NCI-H1048 (cell line): ENCODE measurements at places on chromosomes 5 and 9.

DNA sequence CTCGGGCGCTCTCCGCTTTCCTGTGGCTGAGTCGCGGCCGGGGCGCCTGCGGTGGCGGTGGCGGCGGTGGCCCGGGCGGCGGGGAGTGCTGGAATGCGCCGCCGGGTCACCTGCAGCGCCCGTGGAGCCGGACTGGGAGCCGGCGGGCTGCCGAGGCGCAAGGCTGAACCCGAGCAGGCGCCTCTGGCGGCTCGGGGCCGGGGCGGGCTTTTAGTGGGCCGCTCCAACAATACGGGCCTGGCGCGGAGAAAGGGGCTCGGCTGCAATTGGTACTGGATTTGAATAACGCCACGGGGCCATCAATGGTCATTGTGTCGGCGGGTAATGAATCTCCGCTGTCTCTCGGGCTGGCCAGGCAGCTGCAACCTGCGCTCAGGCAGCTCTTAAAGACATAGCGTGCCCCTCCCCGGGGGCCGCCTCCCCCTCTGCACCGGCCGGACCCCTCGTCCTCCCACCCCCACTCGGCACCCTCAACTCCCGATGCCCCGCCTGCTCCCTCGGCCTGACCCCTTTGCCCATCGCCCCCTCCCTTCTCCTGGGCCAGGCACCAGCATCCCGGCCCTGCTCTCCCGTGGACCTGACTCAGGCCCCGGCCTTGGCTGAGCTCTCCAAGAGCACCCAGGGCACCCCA lies 22.1 kb downstream of the URM1 start:
- DNase-seq = no peak

DNA sequence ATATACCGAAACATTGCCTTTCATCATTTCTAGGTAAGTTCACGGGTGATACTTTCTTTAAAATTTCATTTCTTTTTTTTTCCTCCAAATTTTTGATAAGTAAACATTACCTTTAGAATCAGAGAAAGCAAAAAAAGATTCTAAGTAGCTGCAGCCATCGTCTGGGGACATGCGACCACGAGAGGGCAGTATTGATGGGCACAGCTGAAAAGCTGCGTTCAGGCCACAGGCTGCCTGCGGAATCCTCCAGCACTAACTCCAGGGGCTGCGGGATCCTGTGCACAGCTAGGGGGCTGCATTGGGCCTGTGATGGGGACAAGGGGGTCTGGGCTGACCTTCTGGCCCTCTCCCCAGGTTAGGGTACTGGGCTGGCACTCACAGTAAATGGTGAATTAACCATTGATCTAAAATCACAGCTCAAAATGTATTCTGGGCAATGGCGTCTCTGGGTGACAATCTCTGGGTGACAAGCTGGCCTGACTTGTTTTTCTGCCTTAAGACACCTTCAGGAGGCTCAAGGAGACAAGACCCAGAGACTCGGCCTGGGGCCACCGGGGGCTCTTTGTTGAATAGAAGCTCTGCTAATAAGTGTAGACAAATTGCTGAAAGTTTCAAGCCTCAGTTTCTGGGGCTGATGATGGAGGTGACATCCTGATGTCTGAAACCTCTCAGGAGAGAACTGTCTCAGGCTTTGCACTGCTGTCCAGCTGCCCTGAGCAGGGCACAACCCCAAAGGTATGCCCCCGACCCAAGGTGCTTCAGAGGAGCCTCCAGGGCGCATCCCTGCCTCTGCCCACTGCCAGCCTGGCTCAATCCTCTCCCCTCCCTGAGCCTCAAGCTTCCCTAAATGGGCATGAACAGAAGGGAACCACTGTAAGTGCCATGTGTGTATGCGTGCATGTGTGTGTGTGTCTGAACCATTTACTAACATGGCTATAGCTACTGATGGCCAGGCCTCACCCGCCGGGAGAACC lies 44.3 kb upstream of the SARDH start:
- no peak for DNase-seq

- DNase-seq = no peak
These were observed 23.5 kb upstream of the IL7R start for GRCh38 chr5:35833224-35833623.

DNA sequence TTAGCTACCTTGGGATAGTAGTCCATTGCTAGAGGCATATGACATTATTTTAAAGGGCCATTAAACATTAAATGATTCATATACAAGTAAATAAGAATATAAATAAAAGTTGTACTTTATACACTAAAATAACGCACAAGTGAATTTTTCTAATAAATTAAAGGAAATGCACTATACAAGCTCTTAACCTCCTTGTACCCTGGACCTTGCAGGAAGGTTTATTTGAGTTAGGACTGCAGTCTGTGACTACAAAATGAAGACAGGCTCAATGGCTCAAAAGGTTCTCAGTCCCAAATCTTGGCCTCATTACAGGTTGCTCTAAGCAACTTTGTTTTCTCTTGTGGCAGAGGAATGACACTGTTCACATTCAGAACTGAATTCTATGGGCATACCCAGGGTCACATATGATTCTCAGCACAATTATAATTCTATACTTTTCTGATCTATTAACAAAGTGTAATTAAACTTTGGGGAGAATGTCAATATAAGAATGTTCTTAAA lies 34.4 kb downstream of the FEM1C start:
- no peak for DNase-seq

DNA sequence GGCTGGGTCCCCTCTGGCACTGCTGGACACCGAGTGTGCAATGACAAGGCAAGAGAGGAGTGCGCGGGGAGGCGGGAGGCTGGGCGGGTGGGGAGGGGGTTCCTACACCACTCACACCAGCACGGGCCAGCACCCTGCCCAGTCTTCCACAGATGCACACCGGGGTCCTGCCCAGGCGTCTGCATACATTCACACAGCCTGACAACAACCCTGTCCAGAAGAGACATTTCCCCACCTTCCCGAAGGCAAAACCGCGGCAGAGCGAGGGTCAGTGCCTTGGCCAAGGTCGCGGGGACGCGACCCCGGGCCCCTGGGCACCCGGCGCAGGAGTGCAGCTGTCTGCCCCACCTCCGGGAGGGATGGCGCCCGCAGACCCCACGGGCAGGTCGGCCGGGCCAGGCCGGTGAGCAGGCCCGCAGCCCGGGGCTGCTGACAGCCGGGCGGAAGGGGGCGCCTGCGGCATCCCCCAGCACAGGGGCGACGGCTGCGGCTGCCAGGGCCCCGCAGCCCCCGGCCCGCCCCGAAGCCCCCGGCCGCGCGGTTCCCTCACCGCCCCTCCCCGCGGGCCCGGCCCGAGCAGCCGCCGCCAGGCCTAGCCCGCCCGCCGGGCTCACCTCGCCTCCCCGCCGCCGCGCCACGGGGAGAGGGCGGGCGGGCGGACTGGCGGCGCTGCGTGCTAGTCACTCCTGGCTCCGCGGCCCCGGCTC lies 496 bp downstream of the MAPK9 start:
- DNase-seq = no peak

DNA sequence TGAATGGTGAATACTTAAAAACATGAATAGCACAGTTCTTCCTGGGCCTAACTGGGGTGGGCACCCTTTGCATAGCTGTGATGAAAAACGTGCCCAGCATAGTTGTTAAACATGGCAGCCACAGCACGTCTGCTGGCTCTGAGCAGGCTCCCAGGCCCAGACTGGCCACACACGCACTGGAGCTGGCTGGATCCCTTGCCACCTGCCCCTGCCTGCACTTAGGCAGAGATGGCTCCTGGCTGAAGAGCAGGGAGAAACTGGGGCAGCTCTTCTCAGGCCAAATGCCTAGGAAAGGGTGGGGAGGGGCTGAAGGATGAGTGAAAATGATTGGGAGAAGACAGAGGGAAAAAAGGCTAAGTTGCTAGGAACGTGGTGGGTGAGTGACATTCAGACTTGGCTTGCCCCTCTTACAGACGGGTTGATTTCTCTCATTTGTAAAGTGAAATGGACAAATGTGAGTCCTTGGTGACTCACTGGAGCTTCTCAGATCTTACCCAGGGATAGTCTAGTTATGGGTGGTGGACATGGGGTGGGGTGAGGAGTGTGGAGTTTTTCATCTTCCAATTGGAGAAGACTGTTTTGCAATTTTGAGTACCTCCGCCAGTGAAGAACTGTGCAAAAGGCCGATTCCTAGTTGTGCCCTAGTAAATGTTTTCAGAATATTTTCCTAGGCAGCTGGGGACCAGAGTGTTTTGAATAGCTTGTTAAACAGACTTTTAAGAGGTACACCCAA lies 42.4 kb downstream of the TRIO start:
- no peak for DNase-seq

- DNase-seq = no peak
These were observed 101.8 kb downstream of the SPRY4 start for GRCh38 chr5:142222866-142223558.

GRCh38 chr9:37246826-37247225 lies 126.5 kb downstream of the ZCCHC7 start:
- DNase-seq = no peak

- no peak for DNase-seq
These were observed 10.9 kb downstream of the MCTP1 start for GRCh38 chr5:95274011-95274410.

DNA sequence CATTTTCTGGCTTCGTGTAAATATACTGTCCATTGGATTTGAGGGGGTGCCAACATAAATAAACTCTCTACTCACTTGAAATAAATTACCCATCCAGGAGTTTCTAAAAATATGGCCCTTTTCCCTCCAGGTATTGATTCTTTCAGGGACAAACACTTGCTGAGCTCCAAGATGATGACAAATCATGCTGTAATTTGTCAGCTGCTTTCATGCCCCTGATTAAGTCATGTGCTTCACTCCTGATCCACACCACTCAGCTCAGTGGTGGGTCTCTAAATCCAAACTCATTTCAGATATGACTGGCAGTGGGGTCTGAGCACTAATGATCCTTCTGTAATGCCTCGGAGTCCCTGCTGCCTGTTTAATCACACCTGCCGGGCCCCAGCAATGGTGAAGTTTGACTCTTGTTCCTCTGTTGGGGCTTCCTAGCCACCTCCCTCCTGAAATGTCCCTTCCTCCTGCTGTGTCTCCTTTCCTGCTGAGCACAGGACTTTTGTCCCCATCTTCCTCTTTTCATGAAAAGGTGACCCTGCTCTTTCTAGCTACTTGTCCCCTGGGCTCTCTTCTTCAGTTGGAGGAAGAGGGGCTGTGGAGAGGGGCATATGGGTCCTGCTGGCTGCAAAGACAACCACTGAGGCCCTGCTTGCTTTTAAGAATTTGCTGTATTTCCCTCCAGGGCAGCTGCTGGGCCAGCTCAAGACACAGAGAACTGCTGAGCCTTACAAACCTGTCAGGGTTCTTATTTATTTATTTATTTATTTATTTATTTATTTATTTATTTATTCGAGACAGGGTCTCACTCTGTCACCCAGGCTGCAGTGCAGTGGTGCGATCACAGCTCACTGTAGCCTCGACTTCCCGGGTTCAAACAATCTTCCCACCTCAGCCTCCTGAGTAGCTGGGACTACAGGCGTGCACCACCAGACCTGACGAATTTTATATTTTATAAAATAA lies 200.0 kb downstream of the ATP10B start:
- DNase-seq = no peak

GRCh38 chr9:306907-307306 lies 92.2 kb downstream of the DOCK8 start:
- no peak for DNase-seq

- DNase-seq = no peak
These were observed 594 bp downstream of the ANKRD18A start for GRCh38 chr9:38619556-38620447.

GRCh38 chr9:133973791-133974630 lies 18.1 kb downstream of the VAV2 start:
- DNase-seq = no peak

DNA sequence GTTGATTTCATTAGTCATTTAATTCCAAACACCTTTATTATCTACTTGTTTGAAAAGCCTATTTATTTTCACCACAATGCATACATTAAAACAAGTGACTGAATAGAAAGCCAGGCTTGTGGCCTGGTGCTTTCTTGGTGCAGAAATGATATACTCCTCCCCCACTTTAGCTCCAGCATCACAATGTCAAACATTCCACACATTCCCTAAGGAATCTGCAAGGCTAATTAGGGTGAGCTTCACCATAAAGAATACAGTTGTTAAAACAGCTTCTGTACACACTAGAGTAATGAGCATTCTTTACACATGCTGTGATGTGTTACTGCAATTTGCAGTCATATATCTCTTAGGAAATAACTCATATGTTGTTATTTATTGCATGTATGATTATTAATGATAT lies 705.7 kb downstream of the CETN3 start:
- DNase-seq = no peak

GRCh38 chr5:143121135-143121475 lies 282.4 kb downstream of the NR3C1 start:
- DNase-seq = no peak

GRCh38 chr9:128512820-128513219 lies 8.3 kb downstream of the GLE1 start:
- DNase-seq = no peak

DNA sequence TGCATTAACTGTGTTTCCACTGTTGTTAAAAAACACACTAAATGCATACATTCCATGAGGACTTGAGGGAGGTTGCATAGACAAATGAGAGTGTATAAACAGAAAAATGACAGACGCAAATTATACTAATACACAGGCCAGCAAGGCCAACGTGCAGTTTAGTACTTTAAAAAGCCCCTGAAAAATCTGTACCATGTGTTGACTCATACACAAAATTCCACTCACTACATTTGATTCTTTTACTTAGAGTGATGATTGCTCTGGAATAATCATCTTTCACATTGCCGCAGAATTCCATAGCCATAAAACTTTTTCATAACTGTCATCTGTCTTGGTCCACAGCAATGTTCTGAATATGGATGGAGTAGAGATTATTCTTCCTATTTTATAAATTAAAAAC lies 215.7 kb downstream of the FAM114A2 start:
- no peak for DNase-seq

- no peak for DNase-seq
These were observed 40.5 kb upstream of the ANGPTL2 start for GRCh38 chr9:127162864-127163365.

DNA sequence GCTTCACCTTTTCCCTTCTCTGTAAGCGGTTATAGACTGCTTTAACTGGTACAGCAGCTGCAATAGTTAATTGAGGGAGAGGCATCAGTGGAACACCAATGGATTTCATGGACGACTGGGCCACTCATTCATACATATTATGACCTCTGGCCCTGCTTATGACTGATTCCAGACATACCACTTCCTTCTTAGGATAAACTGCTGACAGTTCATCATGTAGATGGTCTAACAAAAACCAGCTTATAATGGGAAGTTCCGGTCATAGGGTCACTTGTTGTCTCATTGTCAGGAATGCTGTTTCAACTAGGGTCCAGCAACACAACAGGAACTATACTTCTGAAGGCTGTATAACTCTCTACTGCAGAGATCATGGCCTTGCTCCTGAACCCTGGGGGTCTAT lies 265.2 kb upstream of the RASA1 start:
- no peak for DNase-seq

- DNase-seq = no peak
These were observed 12.7 kb downstream of the PTGES start for GRCh38 chr9:129740174-129740573.

GRCh38 chr5:178839319-178839704 lies 20.4 kb upstream of the ZNF354B start:
- no peak for DNase-seq

- no peak for DNase-seq
These were observed 13.6 kb upstream of the GM2A start for GRCh38 chr5:151239237-151239861.

GRCh38 chr9:114031037-114031630 lies 47.0 kb downstream of the AMBP start:
- no peak for DNase-seq

GRCh38 chr9:14706530-14707140 lies 13.4 kb upstream of the ZDHHC21 start:
- no peak for DNase-seq

- no peak for DNase-seq
These were observed 35.2 kb upstream of the CSNK1G3 start for GRCh38 chr5:123476731-123477130.
